ENCODE measurements at places on chromosomes 16 and 17.

GRCh38 chr17:66025551-66025950 is 166.4 kb downstream of the CEP112 start:
- DNase-seq = no peak

GRCh38 chr17:77130525-77130924 is 10.2 kb upstream of the SEC14L1 start:
- no peak for DNase-seq

DNA sequence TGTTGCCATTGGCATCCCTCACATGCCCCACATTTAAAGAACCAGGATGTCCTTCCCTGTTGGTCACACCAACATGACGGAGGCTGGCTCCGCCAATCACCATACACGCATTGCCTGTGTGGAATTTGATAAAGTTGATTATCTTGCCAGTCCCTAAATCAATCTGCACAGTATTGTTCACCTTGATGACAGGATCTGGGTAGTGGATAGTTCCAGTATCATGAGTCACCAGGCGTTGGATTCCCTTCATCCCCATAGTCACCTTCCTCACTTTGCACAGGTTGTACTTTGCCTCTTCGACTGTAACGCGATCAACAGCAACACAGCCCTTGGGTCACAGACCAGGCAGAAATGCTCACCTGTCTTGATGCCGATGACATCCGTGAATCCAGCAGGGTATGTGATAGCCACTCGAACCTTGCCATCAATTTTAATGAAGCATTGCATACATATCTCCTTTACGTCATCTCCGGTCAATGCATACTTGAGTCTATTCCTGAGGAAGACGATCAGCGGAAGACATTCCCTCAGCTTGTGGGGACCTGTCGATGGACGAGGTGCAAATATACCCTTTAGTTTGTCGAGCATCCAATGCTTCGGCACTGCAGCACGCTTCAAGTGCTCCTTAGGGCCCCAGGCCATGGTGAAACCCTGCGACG is 14.2 kb downstream of the CTRB2 start:
- no peak for DNase-seq

DNA sequence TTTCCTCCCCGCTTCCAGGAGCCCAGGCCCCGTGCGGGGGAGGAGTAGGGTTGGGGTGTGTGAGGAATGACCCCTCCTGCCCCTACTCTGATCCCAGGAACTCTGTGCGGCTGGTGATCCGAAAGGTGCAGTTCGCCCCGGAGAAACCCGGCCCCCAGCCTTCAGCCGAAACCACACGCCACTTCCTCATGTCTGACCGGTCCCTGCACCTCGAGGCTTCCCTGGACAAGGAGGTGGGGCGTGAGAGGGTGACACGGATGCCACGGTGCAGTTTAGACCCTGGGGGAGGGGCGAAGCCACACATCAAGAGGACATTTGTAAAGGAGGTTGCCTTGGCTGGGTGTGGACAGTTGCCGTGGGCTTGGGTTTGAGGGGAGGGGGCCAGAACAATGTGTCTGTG is 7.4 kb downstream of the ARRB2 start:
- DNase-seq = no peak

DNA sequence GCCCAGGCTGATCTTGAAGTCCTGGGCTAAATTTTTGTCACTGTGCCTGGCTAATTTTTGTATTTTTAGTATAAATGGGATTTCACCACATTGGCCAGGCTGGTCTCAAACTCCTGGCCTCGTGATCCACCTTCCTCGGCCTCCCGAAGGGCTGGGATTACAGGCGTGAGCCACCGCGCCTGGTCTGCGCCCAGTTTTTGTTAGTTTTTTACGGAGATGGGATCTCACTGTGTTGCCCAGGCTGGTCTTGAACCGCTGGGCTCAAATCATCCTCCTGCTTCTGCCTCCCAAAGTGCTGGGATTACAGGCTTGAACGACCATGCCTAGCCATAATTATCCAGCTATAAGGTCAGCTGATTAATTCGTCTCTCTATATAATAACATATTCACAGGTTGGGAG is 2.7 kb upstream of the CEMP1 start:
- DNase-seq = no peak

DNA sequence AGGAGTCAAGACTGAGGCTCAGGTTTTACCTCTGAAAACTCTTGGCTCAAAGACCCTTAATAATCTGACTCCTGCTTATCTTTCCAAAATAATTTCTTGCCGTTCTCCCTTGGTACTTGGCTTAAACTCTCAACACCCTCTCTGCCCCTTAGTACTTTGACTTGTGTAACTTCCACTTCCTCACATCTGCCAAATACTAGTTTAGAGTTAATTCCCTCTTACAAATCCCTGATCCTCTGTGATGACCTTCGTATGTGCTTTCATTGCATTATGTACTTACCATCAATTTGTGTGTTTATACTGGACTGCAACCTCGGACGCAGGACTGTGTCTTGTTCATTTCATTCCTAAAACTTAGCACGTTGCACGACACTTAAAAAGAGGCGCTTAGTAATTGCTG is 35.2 kb downstream of the ZNF207 start:
- DNase-seq = no peak

All from B cell (primary cell).